ENCODE measurements at places on chromosomes 6 and 20.

- peak; percentile 55 for DNase-seq
Measured at GRCh38 chr20:48682529-48683363, 145.1 kb downstream of the PREX1 start.

DNA sequence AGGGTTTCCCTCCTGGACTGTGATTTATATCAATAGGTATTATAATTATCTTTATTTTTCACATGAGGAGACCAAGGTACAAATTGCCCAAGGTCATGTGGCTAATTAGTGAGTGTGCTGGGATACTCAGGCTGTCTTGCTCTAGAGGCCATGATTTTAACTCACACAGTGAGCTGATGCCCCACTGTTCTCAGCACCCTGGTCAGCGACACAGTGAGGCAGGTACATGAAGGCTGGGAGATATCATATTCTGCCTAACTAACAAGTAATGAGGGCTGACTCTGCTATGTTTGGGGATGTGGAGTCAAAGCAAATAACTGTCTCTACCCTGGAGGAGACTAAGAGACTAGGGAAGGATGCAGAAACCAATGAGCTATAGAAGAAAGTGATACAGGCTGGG, 501.1 kb downstream of the PTPRT start:
- no peak for DNase-seq

DNA sequence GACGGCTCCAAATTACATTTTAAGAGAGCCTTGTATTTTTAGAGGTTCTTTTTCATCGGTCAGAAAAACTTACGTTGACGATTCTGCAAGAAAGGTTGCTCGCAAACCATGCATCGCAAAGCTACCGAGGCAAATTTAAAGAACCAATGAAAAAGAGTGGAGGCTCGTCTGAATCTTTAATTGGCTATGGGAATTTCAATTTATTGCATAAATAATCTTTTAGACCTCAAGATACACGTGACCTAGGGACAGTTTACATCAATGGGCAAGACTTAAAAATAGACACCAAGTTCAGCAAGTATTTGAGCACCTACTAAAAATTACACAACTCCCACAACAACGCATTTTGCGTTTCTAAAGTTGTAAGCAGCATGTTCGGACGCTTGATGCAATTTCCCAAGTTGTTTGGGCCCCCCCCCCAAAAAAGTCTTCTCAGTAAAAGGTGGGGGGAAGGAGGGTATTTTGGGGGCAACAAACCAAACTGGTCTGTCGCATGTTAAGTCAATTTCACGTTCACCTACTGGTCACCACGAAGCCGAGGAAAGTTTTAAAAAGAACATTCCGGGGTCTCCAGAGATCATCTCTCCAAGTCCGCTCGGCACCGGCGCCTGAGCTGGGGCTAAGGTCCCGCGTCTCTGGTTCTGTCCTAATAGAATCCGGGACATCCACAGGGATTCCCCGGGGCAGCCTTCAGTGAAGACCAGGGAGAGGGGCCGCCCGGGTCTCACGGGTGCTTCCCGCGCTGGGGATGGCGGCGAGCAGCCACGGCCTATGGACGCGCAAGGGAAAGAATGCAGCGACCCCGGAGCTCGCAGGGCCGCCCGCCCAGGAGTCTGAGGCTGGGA, 851 bp downstream of the SNX5 start:
- no peak for DNase-seq

DNA sequence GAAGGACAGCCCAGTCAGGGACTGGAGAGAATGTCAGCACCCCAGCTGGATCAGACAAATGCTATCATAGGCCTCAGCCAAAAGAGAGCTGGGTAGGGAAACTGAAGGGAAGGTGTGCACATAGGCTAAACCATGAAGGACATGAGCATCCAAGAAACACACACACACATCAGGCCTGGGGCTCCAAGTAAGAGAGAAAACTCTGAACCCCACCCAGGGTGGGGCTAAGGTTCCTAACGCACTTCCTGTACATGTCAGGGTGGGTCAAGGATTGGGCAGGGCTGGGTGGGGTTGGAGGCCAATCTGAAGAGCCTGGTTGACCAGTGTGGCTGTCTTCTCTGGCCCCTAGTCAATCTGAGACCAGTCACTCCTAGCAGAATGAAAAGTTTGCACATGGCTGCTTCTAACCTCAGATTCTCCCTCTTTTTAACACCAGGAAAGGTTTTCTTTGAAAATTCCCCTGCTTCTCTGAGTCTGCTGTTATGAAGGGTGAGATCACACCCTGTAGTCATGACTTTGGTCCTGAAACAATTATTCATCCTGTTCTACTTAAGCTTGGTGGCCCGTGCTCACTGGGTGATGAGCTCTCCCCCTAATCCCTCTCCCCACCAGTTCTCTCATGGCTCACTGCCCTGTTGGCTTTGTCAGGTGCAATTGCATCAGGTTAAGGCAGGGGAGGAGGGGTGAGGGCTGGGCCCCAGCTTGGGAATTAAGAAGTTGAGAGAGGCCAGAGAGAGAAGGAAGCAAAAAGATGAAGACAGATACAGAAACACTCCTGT, 88.4 kb downstream of the MAFB start:
- no peak for DNase-seq

DNA sequence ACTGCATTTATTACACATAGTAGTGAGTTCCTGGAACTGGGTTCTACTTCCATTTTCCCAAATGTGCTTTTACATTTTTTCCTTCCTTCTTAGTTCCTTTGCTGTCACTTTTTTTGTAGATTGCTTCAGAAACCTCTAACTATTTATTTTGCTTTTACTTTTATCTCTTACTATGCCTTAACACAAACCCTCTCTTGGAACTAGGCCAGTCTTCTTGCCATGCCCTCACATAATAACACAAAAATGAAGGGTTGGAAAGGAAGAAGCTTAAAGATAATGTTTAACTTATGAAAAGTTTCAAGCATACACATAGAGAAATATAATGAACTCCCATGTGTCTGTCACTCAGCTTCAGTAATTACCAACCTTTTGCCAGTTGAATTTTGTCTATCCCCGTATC, 27.1 kb downstream of the TOP1 start:
- DNase-seq: no peak

DNA sequence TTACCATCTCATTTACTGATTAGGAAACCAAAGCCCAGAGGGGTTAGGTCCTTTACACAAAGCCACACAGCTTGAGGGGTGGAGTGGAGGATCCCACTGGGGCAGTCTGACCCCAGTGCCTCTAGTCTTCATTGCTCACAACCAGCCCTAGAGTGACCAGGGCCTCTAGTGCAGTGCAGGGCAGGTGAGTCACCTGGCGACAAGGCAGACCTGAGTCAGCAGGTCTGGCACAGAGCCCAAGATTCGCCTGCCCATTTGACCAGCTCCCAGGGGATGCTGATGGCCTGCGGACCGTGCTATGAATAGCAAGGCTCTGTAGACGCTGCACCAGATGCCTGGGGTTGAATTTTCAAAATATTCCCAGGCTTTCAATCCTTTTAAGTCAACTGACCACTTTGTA, 29.9 kb downstream of the CDH26 start:
- DNase-seq: no peak

DNA sequence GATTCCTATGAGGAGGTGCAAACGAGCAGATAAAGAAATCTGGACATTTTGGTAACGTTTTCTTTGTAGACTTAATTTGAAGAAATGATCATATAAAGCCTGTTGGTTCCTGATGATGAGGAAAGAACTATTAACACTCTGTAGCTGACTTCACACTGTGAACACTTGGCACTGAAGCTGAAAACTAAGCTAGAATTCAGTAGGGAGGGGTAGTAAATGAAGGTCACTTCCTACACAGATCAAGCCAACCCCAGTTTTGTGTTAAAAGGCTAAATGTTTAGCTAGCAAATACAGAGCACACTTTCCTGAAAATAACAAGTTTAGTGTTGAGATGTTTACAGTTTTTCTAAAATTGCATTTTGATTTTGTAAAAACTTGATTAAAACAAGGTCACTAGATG, 296.2 kb upstream of the PRDM1 start:
- no peak for DNase-seq

DNA sequence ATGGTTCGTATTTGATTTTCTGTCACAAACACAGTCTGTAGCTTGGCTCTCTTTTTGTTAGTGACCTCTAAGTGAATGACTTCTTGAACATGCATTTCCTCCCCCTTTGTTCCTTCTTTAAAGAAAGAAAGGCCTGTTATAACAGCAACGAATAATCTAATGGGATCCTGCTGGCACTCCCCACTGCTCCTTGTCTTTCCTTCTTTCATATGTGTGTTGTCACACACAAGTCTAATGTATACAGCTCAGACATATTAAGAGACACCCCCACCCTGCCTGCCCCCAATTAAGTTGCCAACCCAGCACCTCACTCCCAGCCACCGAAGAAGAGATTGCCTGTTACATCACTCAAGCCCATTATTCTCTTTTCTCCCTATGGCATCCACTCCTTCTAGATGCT, 4.9 kb upstream of the SAMD5 start:
- DNase-seq: no peak

GRCh38 chr20:33926425-33926824, 67.3 kb upstream of the RALY start:
- no peak for DNase-seq

GRCh38 chr20:20217621-20218020, 150.3 kb upstream of the INSM1 start:
- no peak for DNase-seq

DNA sequence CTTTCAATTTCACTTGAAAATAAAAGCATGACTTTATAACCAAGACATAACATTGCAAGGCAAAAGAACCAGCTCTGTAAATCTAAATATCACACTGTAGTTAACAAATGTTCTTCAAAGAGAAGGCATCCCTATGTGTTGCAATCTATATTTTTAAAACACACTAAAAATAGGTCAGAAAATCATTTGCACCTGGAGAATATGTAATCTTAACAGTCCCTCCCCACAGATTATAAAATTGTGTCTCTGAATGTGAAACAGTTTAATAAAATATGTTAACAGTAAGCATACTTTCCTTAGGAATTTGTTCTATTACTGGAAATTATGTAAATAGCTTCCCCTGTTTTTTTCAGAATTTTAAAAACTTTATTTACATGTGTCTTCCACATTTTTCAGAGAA, 351.9 kb downstream of the COL12A1 start:
- DNase-seq: no peak

DNA sequence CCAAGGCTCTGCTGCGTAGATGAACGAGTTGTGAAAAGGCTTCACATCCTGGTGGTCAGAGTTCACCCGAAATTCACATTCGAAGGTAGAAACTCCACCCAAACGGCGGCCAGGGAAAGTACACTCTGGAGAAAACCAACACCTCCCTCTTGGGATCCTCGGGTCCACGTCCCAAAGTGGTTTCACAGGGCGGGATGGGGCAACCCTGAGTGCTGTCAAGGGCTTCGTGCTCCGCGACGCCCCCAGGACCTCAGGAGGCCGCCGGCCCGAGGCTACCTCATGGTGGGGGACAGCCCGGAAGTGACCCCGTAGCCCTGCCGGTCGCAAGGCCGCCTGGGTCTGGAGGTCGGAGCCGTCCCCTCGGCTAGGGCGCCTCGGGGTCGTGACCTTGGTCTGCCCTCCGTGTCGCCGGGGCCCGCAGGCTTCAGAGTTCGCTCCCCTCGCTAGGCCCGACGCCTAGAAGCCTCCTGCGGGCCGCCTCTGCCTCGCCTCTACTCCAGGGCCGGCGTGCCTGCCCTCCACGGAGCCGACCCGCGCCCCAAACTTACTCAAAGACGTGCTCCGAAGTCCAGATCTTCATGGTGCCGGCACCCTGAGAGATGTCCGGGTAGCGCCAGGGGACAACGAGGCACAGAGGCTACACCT, at the start of gene PRELID3B:
Gene PRELID3B (minus strand): TSS at position 636 of the 645 bp plus-strand sequence. CDS start 56 bp downstream, at position 580.
- no peak for DNase-seq

DNA sequence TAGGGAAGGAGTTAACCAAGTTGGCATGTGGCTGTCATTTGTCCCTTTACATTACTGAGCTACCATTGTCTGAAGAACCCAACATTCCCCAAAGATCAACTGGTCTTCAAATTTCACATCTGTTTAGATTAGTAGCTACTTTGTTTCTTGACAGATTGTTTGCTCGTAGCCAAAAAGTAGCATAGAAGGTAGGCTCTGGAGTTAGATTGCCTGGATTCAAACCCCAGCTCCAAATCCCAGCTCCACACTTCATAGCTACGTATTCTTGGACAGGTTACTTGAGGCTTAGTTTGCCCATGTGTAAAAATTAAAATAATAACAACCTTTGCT, 1.1 kb downstream of the NFKBIL1 start:
- DNase-seq: no peak

GRCh38 chr6:34238585-34239499, 2.2 kb downstream of the HMGA1 start:
- no peak for DNase-seq

GRCh38 chr6:129105035-129105434, 222.1 kb downstream of the LAMA2 start:
- DNase-seq: no peak

DNA sequence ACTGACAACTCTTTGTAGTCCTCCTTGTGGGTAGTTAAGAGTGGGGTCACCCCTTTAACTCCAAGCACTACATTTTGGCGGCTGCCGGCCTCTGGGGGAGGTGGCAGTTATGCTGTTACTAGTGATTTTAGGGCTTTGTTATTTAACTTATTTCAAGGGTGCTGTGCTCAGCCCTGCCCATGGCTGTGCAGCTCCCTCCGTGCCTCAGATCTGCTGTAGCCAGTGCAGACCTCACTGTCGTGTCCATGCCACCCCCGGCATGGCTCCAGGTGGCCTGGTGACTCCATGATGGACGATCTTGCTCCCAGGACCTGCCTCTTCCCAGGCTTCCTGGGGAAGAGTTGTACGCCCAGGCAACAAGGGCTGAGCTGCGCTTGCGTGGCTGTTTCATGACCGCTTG, 15.4 kb downstream of the UQCC2 start:
- no peak for DNase-seq

DNA sequence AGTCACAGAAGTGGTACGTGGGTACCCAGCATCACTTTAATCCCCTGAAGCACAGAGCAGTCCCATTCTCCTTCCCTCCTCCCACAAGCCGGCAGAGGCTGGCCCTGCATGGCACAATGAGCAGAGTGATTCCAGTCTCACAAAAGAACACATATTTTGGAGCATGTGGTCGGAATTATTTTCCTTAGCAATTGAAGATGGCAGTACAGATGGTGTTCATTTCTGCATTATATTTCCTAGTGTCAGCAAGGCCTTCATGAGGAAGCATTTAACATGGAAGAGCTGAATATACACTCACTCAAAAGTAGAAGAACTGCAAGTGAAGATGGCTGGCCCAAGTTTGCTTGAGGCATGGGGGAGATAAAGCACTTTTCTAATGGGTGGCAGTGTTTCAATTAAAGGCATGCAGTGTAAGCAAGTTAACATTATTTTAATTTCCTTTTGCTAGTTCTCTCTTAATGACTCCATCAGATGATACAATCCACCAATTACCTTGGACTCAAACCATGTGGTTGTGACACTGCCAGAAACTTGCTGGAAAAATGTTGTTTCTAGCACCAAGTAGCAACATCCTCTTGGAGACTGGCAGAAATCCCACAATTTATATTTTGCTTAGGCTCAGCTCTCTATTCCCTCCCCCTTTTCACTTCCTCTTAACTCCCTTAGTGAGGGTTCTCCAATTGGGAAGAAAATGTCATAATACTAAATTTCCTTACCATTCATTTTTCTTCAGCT, 74.4 kb downstream of the ARHGAP18 start:
- no peak for DNase-seq

Measured in NCI-H2029 treated with DMSO at 0.1 percent for 48 hours (cell line).